ENCODE measurements at places on chromosomes 5 and 9.

DNA sequence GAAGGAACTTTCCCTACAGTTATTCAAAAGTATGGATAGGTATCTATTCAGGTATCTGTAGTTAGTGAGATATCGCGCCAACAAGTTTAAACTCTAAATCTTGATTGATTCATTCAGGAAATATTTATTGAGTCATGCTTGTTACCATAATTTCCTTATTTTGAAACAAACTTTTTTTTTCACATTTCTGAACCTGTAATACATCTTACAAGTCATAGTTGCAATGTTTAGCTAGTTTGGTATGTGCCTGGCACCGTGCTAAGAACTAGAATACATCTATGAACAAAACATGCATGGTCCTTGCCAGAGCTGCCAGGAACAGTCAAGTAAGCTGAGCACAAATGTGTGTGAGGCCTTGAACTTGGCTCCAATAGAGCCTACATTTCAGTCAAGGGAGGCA is 226.4 kb downstream of the PCSK5 start:
- no peak for DNase-seq

- DNase-seq: no peak
Observed at GRCh38 chr5:172114875-172115422, 73.1 kb downstream of the STK10 start.

DNA sequence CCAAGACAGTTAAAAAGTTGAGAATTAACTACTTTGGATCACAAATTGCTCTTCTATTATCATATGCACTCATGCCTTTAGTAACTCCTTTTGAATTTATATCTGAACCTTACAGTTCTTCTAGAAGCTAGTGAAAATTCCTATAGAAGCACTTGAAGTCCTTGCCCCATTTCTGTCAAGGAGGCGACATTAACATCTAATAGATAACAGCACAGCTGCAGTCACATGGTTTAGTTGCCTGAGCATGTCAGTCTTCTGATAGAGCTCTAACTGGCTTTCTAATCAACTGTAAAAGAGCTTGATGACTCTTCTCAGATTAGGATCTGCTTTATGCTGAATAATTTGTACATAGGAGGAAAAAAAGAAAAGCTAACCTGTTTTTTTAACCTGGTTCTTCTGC is 9.0 kb downstream of the RFESD start:
- DNase-seq: no peak

DNA sequence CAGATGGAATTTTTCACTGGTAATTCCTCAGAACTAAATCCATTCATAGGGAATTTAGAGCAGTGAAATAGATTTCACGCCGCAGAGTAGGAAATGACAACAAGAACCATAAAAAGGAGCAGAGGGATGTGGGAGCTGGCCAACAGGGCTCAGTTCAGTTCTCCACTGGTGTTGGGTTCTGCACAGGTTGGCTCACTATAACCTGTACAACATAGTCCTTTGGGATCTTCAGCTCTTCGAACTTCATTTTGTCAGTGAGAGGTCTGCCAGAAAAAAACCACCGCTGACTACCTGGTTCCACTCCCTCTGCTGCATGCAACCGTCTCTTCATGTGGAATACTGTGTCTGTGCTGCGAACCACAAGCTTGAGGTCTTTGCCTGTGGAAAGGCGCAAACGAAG is 17.7 kb downstream of the EFCAB9 start:
- DNase-seq: no peak

DNA sequence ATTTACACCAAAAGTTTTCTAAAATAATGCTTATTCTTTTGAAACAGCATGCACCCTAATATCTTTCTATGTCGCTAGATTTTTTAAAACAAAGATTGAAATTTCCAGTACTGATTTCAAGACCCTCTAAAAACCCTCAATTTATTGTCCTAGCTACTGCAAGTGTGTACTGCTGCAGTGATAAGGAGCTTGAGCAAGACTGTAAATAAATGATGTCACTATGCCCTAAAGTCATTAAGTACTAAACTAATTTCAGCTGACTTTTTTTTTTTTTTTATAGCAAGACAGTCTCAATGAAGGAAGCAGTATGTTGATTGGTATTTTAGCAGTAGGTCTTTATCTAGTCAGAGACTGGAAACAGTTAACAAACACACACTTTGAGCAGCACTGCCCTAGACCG is 12.2 kb upstream of the MIER3 start:
- no peak for DNase-seq

DNA sequence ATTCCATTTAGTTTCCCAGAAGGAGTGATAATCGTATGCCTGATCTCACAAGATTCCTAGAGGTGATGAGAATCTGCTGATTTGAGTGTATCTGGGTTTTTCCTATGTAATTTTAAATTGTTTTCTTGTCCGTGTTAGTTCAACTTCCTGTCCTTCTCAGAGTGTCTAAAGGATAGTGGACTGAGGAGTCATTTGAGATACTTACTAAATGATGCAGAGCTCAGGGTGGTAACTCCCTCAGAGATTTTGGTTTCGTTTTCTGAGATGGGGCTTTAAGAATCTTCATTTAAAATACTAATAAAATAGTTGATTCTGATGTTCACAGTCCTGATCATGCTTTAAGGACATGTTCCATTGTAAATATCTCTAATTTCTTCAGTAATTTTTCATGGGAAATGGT is 30.3 kb downstream of the MELK start:
- DNase-seq: no peak

GRCh38 chr9:80046481-80046880 is 474.7 kb downstream of the TLE4 start:
- no peak for DNase-seq

GRCh38 chr9:78997296-78997695 is 574.5 kb upstream of the TLE4 start:
- no peak for DNase-seq

GRCh38 chr5:154677921-154678320 is 77.3 kb upstream of the LARP1 start:
- no peak for DNase-seq

DNA sequence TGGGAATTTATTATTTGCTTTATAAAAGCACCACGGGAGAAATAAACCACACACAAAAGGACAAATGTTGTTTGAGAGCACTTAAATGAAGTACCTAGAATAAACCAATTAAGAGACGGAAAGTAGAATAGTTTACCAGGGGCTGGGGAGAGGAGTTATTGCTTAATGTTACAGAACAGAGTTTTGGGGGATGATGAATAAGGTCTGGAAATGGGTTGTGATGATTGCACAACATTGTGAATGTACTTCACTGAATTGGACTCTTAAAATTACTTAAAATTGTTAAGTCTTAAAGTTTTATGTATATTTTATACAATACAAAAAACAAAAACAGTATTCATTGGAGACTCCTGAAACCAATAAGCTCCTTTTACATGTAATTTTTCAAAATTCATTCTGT is 1.5 kb downstream of the ZBTB43 start:
- no peak for DNase-seq

DNA sequence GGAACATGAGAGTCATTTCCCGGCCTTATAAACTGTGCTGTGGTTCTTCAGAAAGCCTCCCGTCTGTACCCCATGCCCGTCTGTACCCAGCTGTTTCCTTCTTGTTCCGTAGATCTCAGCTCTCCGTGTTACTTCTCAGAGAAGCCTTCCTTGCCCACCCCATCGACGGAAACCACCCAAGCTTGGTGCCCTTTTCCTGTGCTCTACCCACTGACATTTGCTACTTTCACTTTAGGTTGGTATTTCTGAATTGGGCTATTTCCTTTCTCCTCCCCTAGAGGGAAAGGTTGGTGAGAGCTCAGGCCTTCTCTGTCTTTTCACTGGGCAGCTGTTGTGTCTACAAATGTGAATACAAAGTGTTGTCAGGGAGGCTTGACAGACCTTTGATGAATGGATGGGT is 764.5 kb upstream of the ADAMTS16 start:
- no peak for DNase-seq

GRCh38 chr5:56072863-56073766 is 78.4 kb upstream of the IL6ST start:
- DNase-seq: no peak

DNA sequence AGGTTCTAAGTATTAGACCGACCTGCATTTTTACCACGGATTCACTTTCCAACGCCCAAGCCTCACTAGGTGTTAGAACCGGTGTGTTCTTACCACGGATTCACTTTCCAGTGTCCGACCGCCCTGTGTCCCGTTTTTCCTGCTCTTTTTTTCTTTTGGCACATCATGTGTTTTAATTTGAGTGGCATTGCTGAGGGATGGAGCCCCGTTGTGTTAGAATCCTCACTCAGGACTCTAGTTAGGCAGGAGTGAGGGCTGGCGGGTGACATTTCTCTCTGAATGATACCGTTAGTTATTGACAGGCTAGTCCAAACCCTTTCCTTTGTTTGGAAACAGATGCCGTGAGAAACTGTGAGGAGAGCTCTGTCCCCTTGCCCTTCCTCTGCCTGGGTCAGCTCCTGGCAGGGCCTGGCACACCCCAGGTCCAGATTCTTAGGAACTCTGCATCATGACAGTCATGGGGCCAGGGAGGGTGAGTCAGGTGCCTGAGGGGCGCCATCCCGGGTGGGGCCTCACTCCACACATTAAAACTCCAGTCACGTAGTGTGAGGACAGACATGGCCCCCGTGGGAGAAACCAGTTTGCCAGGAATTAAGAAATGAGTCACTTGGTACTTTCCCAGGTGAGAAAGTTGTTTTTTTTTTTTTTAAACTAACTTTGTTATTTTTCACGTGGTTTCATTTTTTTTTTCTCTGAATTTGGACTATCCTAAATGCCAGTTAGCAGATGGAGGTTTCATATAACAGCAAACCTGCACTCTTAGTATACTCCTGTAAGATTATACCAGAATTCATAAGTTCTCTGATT is 15.8 kb downstream of the EXOC3 start:
- DNase-seq: no peak

DNA sequence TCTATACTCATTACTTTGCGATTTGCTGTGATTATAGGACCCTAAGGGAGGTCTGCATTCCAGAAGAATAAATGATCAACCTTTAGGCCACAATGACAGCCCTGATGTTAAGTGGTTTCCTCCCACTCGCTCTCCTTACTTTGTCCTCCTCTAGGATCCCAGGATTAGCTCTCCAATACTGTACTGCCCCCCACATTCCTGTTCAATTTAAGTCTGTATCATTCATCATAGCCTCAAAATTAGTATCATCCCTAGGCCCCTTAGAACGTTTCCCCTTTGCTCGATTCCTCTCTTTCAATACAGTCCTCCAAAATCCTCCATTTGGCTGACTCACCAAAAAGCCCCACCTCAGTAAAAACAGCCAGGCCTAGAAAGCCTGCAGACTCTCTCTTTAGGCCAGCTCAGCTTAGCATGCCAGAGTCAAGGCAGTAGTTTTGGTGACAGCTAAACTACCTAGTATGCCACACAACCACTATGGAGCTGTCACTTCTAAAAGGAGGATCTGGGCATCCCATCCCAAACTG is 24.4 kb downstream of the RNF145 start:
- no peak for DNase-seq

GRCh38 chr5:98349251-98349989 is 424.0 kb upstream of the RGMB start:
- DNase-seq: no peak

GRCh38 chr5:93636837-93637236 is 53.8 kb downstream of the NR2F1 start:
- DNase-seq: no peak

DNA sequence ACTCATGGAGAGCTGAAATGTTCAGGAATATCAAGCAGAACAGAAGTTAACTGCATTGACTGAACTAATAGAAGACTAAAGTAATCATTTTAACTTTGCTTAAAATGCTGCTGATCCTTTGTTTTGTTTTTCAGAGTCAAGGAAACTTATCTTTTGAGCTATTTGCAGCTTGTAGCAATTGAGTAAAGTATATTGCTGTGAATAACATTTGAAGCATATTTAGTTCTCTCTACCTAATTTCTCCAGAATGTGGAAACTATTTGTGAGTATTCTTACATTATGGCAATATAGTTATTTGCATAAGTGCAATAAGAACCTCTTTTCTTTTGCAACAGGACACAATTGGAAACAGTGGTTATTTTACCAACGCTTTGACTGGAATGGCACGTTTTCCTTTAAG is 5.3 kb upstream of the SOX30 start:
- no peak for DNase-seq

- no peak for DNase-seq
Observed at GRCh38 chr5:135593886-135594285, 15.1 kb upstream of the CXCL14 start.

DNA sequence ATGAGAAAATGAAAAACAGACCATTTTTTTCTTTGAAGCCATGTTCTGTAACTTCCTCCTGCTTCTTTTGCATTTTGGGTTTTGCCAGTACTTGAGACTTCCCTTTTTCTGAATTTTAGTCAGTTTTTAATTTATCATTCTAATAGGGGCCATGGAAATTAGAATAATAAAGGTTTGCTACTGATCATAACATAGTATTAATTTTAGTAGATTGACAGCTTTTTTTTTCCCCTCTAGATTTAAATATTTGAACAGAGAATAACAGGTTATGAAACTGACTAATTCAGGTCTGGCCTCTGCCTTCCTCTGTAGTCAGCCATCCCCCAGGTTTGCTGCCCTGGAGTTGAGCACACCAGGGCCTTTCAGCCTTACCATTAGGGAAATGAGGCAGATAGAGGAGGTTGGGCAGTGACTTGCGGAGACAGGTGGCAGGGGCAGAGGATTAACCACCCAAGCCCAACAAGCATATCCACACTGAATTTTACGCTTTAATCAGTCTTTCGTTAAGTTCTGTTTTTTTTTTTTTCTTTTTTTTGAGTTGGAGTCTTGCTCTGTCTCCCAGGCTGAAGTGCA is 80.1 kb upstream of the TNFAIP8 start:
- no peak for DNase-seq

- no peak for DNase-seq
Observed at GRCh38 chr5:107605596-107606125, 65.1 kb downstream of the EFNA5 start.

GRCh38 chr9:114722937-114723620 is 41.1 kb upstream of the TEX48 start:
- no peak for DNase-seq

- no peak for DNase-seq
Observed at GRCh38 chr9:127118597-127119319, 3.7 kb downstream of the ANGPTL2 start.

GRCh38 chr5:17433406-17433805 is 64.6 kb upstream of the TAF11L2 start:
- no peak for DNase-seq

DNA sequence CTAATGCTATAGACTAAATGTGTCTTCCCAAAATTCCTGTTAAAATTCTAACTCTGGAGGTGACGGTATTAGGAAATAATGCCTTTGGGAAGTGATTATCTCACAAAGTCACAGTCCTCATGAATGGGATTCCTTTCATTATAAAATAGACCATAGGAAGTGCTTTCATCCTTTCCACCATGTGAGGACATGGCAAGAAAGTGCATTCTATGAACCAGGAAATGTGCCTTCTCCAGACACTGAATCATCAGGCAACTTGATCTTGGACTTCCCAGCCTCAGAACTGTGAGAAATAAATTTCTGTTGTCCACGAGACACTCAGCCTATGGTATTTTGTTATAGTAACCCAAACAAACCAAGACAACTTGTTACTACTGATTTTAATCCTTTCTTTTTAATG is 582.4 kb upstream of the C9orf72 start:
- DNase-seq: no peak
